ENCODE measurements at places on chromosomes 11 and 22.

- H3K4me3 ChIP-seq: peak overlapping the region; percentile 74
- H3K4me1 ChIP-seq: peaks cover 27% of the 10 kb centered on the region
- DNase-seq: peak; percentile 33
- H3K27ac ChIP-seq: peak overlapping the region; percentile 6
- no peaks in the 10 kb centered on the region for H3K36me3 ChIP-seq
Observed at GRCh38 chr11:10742460-10743208, 8.4 kb upstream of the CTR9 start.

GRCh38 chr11:299951-300735 is 817 bp upstream of the IFITM5 start:
- H3K4me1 ChIP-seq: peaks cover 55% of the 10 kb centered on the region
- peaks cover 15% of the 10 kb centered on the region for H3K27me3 ChIP-seq
- no peak overlapping the region for H3K27ac ChIP-seq

- H3K4me3 ChIP-seq: no peak overlapping the region
- H3K36me3 ChIP-seq: peaks cover 5% of the 10 kb centered on the region
- H3K27ac ChIP-seq: no peak overlapping the region
- H3K4me1 ChIP-seq: no peaks in the 10 kb centered on the region
- no peak for DNase-seq
Observed at GRCh38 chr22:28208036-28208435, 289.0 kb upstream of the PITPNB start.

GRCh38 chr11:105100206-105100605 is 39.4 kb downstream of the CARD18 start:
- peaks cover 24% of the 10 kb centered on the region for H3K4me1 ChIP-seq
- H3K36me3 ChIP-seq: no peaks in the 10 kb centered on the region
- H3K27me3 ChIP-seq: no peaks in the 10 kb centered on the region
- peak overlapping the region; percentile 18 for H3K4me3 ChIP-seq

GRCh38 chr22:27267145-27267544 is 534.4 kb downstream of the MN1 start:
- no peak overlapping the region for H3K4me3 ChIP-seq
- H3K27me3 ChIP-seq: no peaks in the 10 kb centered on the region
- no peak overlapping the region for H3K27ac ChIP-seq
- H3K4me1 ChIP-seq: no peaks in the 10 kb centered on the region

All from activated T-cell treated with anti-CD3 and anti-CD28 coated beads, Interleukin-2, amount 50 U/mL, for 72 hours (primary cell).